HS-5 (cell line): ENCODE measurements at places on chromosomes 1 and 21.
A peak's percentile ranks its signal among the peaks of the same experiment; 100 is the strongest.

DNA sequence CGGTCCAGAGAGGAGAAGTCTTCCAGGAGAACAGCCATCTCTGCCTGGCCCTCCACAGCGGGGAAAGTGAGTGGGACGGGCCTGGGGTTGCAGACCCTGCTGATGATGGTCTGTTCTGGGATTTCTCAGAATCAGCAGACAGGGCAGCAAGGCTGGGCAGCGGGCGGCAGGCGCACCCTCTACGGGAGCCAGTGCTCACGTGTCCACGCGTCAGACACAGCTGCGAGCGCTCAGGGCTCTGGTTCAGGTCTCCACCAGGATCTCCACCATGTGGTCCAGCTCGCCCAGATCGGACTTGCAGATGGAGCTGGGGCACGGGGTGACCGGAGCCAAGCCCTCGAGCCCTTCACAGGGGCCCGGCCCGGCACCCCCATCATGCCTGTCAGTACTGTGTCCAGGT is 5.5 kb downstream of the CLCA4 start:
- DNase-seq: no peak

DNA sequence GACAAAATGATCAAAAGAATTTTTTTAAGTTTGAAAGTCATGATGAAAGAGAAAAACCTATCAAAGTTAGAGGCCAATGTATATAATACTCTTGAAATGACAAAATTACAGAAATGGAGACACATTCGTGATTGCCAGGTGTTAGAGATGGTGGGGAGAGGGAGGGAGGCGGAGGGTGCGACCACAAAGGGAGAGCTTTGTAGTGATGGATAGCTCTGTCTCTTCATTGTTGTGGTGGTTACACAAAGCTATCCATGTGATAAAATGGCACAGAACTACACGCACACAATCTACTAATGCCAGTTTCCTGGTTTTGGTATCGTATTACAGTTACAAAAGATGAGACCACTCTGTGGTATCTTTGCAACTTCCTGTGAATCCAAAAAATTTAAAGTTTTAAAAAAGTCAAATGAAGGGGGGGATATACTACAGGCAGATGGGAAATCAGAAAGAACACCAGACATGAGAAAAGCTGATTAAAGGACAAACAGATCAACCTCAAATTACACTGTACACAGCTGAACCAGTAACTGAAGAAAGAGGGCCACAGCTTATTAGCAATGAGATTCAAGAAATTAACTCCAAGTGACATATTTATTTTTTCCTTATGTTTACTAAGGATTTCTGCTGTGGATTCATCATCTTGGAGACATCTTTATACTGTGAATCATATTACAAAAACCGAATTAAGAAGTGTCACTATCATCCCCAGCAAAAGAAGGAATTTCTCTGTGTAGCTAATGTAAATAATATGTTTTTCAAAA is 199.1 kb downstream of the SLC45A1 start:
- DNase-seq: no peak

GRCh38 chr1:28371010-28371377 is 1.5 kb downstream of the PHACTR4 start:
- DNase-seq: no peak

DNA sequence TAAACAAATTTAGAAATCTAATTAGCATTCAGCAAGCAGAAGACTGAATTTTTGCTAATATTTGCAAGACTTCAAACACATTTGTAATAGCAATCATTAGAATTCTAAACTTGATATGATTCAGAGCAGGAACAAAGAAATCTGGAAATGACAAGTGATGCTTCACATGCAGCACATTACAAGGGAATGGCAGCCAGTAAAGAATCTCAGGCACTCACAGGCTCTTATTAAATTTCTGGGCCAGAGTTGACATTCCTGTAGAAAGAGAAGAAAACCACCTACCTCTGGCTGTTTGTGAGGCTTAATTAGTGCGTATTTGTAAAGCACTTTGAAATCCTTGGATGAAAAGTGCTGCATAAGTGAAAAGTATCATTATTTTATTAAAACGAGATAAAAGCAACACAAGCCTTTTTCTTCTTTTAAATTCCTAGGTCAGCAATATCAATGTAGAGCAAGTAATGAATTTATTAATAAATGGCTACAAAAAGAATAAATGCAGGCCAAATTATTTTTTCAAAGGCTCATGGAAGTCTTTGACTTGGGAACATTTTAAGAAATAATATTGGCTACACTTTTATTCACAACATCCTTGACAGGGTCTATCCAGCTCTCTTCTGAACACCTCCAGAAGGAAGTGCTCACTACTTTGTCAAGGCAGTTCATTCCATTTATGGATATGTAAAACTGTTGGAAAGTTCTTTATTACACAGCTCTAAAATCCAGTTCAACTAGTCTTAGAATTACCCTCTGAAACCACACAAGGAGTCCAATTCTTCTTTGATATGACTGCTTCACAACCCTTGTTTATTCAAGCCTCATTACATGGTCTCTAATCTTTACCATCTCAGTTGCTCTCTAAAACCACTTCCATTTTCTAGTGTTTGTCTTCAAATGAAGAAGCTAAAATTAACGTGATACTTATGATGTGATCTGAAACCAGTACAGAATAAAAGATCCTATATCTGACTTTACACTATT is 32.1 kb upstream of the SCYL3 start:
- DNase-seq: no peak

DNA sequence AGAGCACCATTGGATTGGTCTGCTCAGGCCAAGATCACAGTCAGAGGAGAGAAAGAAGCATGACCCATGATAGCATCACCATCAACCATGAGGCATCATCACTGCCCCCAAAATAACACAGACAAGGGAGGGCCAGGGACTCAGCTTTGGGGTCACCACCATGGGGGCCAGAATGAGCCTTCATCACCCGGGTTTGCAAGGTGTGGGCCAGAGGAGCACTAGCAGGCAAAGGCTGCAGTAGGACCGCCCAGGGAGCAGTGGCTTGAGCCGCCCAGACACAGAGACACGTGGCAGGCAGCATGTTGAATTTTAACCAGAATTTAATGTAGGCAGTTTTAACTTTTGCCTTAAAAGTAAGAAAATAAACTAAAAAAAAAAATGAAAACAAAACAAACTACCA is 53.7 kb upstream of the TMPRSS2 start:
- DNase-seq: no peak

- no peak for DNase-seq
Observed at GRCh38 chr1:209673631-209674417, 1.4 kb upstream of the G0S2 start.

- no peak for DNase-seq
Observed at GRCh38 chr21:28518630-28519029, 474.0 kb downstream of the LTN1 start.

- no peak for DNase-seq
Observed at GRCh38 chr21:41765973-41766882, 624 bp downstream of the RIPK4 start.

GRCh38 chr1:86382878-86383277 is 13.2 kb downstream of the ODF2L start:
- DNase-seq: no peak

GRCh38 chr1:109782514-109782913 is 18.8 kb upstream of the EPS8L3 start:
- DNase-seq: no peak

DNA sequence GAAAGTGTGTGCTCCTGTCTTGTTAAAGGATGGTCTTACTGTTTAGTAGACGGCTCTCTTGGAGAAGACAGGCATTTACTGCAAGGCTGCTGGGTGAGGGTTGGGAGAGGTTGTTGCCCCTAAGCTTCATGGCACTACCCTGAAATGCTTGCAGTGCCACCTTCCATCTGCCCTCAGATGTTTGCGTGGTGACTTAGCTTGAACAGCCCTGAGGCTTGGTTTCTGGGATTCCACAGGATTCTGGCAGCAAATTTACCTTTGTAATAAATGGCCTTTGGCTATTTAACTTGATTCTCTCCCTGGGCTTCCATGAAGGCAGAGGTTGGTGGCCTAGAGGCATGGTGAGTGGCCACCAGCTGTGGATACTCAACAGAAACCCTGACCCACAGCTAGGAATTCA is 11.6 kb downstream of the MTARC1 start:
- no peak for DNase-seq

GRCh38 chr1:197272791-197273190 is 4.7 kb downstream of the CRB1 start:
- no peak for DNase-seq

DNA sequence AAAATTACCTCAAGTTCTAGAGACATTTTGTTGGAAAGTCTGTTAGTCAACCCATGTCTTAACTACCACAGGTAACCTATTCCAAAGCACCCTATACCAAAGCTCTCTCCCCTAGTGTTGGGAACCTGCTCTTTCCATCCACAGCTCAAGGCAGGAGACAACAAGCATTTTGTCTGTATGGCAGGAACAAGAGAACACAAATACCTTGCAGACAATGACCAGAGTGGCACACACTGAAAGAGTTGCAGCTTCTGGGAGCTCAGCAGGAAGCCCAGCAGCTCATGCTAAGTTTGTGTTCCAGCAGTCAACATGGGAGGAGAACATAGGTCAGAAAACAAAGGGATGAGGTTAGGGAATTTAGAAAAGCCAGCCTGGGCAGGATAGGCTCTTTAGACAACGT is 300.8 kb downstream of the HHIPL2 start:
- no peak for DNase-seq

GRCh38 chr1:235075048-235075776 is 53.4 kb downstream of the TOMM20 start:
- DNase-seq: peak; percentile 87

DNA sequence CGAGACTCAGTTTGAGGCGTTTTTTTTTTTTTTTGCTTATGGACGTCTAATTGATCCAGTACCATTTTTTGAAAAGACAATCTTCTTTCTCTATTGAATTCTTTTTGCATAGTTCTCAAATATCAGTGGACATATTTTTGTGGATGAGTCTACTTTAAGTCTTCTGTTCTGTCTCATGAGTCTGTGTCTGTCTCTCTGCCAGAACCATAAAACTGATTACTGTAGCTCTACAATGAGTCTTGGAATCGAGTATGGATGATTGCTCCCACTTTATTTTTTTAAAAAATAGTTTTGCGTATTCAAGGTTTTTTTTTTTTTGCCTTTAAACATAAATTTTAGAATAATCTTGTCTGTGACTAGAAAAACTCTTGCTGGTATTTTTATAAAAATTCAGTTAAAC is 323.5 kb downstream of the ZNF326 start:
- DNase-seq: no peak

- DNase-seq: no peak
Observed at GRCh38 chr21:42607102-42607501, 46.3 kb upstream of the PDE9A start.
